RWPE2 (cell line): ENCODE measurements at places on chromosomes 7 and 10.

- no peak for DNase-seq
These were observed 81.7 kb downstream of the RNF216 start for GRCh38 chr7:5699467-5700384.

- DNase-seq: no peak
These were observed 93.1 kb downstream of the CDK14 start for GRCh38 chr7:90689260-90689659.

DNA sequence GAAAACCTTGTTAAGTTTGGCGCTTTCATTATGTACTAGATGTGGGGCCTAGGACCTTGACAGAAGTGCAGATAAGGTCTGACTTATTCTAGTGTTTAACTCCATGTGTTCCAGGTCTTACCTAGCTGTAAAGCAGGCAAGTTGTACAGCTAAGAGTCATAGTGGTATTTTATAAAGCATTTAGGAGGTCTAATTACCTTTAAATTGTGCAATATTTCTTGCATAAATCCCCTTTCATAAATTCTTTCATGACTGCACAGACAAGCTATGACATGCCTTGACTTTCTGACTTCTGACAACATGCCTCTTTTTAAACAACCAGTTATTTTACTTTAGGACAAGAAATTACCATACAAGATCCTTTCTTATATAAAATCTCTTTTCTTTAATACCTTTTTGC is 151.6 kb upstream of the VSTM2A start:
- no peak for DNase-seq

DNA sequence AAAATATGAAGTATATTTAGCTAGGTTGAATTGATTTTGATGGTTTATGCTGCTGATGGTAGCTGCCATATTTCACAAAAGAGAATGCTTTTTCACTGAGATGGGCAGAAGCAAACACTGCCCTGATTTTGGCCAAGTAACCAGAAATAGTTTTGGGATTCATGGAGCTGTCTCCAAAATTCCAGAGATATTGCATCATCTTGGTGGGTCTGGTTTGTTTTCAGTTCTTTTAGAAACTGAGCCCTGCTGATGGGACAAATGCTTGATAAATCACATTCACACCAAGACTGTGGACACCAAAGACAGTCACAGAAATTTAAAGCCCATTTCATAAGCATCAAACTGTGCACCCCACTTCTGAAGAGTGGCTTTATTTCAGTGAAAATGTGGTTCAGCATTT is 140.5 kb downstream of the BICC1 start:
- no peak for DNase-seq

DNA sequence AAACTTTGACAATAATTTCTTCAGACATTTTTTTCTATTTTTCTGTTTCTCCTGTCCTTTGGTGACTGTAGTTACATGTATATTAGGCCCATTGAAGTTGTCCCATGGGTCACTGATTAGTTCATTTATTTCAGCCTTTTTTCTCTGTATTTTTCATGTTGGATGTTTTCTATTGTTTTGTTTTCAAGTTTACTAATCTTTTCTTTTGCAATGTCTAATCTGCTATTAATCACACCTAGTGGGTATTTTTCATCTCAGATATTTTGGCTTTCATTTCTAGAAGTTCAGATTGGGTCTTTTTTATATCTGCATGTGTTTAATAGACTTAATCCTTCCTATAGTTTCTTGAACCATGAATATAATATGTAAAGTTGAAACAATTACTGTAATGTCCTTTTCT is 84.7 kb downstream of the PALS2 start:
- DNase-seq: no peak

DNA sequence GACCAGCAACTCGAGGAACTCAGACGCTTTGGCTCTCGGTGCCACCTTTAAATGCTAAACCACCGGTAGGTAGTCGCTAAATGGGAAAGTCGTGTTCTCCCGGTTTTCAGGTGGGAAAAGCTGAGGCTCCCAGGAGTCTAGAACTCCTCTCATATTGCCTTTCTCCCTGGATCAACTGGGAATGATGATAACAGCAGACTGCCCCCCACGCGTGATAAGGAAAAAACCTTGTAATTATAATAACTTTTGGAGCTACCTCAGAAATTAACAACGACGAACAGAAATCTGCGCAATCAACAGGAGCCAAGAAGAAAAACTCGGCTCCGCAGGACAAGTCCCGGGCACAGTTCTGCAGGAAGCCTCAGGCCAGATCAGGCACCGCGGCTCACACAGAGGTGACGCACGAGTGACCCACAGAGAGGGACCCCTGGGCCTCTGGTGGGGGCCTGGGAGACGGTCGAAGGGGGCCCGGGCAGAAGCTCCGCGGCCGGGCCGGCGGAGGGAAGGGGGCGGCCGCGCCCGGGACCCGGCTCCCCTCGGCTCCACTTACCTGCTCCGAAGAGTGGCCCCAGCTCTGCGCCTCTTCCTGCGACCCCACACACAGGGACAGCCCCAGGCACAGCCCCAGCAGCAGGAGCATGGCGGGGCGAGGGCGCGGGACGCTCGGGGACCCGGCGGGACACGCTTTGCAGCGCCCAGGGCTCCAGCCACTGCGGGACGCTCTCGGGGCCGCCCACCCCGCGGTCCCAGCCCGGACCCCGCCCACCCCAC is at the start of gene ITIH5:
ITIH5 (minus strand) TSS at position 714 of the 771 bp plus-strand sequence; CDS start at position 640, 74 bp downstream.
- no peak for DNase-seq

DNA sequence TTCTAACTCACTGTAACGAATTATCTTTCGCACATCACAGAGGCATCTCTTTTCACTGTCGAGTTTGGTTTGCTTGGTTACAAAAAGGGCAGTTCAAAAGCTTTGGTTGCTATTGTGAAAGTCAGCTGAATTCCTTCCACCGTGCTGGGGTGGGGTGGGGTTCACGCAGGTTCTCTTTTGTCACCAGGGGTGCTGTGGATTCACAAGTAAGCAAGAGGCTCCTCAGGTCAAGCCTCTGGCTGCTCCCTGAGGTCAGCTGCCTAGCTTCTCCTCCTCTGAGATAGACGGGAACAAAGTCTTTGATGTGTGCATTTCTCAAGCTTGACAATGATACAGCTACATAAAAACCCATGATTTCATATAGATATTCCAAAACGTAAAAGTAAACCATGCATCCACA is 47.7 kb downstream of the EGFR start:
- DNase-seq: no peak

- peak; percentile 47 for DNase-seq
These were observed at the start of gene SPOCK2 for GRCh38 chr10:72087969-72088888. Gene SPOCK2 (minus strand): TSS chr10:72088551. CDS start chr10:72088328, 223 bp downstream.

DNA sequence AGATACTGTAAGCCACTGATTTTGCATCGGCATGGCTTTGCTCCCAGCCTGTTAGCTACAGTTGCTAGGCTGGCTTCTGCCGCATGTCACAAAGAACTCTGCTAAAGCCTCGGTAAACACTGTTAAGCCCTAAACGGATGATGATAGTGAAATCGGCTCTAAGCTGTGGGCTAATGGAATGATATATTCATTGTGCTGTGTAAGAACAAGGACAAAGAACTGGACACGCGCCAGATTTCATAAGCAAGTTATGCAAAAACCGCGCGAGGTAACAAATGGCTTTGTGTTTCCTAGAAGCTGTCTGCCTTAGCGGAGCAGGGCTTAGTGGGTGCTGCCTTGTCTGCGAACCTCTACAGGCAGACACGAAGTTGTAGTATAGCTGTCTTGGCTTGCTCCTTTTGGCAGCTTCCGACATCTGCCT is 331.3 kb upstream of the COBL start:
- DNase-seq: peak; percentile 77

DNA sequence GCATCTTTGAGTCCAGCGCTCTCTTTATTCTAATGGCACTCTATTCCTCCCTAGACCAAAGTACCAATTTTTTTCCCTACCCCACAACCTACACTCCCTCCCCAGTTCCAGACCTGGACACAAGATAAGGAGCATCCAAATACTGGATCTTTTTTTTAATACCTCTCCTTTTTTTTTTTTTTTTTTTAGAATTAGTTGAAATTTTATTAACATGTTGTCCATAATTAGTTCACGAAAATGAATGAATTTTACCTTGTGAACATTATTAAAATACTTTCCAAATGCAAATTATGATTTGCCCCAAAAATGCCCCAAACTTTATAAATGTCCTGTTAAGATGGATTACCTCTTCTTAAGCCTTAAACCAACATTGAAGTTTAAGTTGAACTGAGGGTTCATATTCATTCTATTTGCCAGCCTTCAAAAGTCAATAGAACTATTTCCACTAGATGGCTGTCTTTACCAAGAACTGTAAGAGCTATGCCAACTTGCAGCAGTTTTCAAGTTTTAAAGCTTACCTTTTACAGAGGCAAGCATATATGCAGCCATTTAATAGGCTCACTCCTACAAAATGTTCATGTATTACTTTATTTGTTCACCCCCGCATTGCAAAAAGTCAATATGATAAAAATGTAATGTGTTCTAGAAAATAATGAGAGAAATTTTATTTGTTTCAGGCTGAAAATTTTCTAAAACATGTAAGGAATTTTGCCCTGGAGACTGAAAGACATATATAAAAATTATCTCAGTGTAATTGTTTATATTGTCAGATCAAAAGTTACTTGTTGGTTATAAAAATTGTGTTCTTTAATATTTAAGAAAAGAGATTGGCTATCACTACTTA is 39.7 kb upstream of the TNKS2 start:
- no peak for DNase-seq

- no peak for DNase-seq
These were observed 57.1 kb upstream of the IL6 start for GRCh38 chr7:22669692-22670421.

DNA sequence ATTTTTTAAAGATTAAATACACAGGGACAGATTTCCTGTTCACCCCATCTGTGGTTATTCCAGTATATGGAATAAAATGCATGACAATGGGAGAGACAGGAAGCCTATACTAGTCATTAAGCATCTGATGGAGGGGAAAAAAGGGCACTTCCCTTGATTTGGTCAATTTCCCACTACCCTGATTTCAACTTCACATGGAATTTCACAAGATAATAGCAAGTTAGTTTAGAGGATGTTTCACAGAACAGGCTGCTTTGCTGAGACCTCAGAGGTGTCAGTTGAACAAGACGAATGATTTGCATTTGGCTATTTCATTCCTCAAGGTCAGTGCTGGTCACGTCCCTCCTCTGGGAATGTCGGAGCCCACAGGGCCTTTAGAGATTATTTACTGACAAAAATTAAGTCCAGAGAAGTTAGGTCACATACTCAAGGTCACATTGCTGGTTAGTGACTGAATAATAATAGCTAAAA is 4.7 kb upstream of the ITPRIP start:
- no peak for DNase-seq

DNA sequence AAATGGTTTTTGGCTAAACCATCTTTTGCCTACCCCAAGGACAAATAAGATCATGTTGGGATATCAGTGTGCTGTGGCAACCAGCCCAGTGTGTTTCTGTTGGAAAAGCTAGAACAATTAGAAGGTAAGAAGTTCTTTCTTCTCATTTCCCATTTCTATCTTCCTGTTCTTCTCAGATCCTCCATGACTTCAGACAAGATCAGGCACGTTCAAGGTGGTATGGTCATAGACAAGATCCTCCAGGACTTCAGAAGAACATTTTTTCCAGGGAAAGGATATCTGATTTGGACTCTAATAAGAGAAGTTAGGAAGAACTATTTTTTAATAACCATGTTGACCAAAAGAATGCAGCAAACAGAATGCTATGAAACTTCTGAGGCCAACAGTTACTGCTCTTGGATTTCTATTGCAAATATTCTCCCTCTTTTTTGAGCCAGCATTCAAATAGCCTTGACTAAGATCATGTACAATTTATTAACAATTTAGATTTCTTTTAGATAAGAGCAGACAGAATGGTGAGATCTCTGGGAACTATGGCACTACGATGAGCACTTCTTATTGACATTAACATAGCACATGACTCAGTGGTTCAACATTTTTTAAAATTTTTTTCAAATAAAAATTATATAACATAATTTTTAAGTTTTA is 15.9 kb downstream of the HYCC1 start:
- no peak for DNase-seq

- no peak for DNase-seq
These were observed 255.3 kb downstream of the ELFN1 start for GRCh38 chr7:1925349-1925748.

DNA sequence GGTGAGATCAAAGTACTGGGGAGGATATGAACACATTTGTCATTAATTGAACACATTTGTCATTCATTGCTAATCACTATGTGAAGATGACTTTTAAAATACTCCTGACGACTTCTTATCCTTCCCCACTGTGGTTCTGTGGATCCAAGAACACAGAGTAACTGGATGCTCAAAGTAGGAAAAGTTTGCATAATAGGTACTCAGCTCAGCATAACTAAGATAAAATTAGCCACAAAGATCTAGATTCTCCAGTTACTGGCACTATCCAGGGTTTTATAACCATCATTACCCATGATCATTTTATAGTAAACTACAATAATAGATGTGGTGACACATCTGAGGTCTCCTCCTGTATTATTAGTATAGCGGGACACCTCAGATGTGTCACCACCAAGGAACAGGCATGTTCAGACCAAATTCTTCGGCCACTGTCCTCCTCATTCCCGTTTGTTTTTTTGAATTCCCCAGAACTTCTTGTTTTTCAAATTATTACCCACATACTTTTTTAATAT is 163.6 kb upstream of the LRRTM3 start:
- DNase-seq: no peak

DNA sequence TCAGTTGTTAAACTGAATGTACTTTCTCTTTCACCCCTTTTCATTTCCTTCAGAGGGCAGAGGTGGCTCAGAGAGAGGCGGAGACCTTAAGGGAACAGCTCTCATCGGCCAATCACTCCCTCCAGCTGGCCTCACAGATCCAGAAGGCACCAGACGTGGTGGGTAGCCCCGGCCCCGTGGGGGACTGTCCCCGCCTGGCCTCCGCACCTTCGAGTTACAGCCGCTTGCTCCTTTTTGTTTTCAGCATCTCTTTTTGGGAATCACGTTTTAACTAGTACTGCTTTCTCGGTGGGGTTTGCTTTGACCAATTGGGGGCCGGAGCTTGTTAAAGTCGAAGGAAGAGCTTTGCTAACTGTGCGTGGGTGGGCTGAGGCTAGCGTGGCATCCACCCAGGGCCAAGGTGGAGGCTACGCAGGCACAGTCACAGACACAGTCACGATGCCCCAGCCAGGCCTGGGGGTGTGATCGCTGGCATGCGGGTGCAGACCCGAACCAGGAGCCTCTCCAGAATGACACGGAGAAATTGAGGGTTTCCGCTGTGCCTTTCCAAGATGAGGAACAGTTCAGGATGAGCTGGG is 116.2 kb upstream of the SH2B2 start:
- DNase-seq: no peak

DNA sequence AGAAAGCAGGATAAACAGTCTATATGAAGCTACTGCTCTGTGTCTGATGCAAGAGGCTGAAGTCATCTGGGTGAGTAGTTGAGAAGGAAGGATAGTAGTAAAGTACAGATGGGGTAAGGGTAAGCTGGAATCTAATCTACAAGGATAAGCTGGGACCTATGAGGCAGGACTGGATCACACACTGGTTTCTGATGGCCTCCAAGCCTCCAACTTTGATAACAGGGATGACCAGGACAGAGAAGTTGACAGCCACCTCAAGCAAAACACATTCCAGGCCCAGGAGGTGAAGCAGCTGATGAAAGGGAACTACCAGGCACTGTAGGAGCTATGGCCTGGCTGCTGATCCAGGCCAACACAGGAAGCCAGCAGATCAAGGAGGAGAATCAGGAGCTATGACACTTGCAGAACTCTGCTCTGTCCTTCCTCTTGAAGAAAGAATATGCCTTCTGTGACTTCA is 278.1 kb upstream of the TMEM229A start:
- DNase-seq: no peak
